A549 treated with AZD2906 at 1 μM for 4 hours (cell line): ENCODE measurements at places on chromosomes 4 and X. TPM values are rescaled to one million over a fixed set of nuclear protein-coding genes. Genes with fewer than 3 reads are reported as not detected.

Gene ARHGEF9
- 4.1 to 5.2 TPM (median 4.7 TPM) in 5 replicates for total RNA-seq

Gene SORBS2
- total RNA-seq = 0.63 to 1.2 TPM (median 0.67 TPM) in 5 replicates

Gene BEX1
- not detected in 5 replicates for total RNA-seq

Gene SSR4
- 359 to 445 TPM (median 413 TPM) in 5 replicates for total RNA-seq

Gene DOCK11
- 6.2 to 8.7 TPM (median 7.3 TPM) in 5 replicates for total RNA-seq

Gene HTN3
- not detected in 5 replicates for total RNA-seq

Gene ADH1C
- not detected in 5 replicates for total RNA-seq

Gene SERTM2
- not detected in 5 replicates for total RNA-seq

Gene RHOXF2B
- not detected in 5 replicates for total RNA-seq

Gene ABCB7
- total RNA-seq = 13.5 to 16.4 TPM (median 15.0 TPM) in 5 replicates

Gene APLN
- 0.58 to 1.00 TPM (median 0.77 TPM) in 5 replicates for total RNA-seq

Gene CITED1
- total RNA-seq = 1.1 to 2.6 TPM (median 1.8 TPM) in 5 replicates

Gene LPAR4
- not detected in 5 replicates for total RNA-seq

Gene GYPA
- total RNA-seq = not detected in 5 replicates

Gene RGN
- 0.14 TPM in 1 of 5 replicates, not detected in the others for total RNA-seq
